ENCODE measurements at places on chromosomes 12 and 14.

DNA sequence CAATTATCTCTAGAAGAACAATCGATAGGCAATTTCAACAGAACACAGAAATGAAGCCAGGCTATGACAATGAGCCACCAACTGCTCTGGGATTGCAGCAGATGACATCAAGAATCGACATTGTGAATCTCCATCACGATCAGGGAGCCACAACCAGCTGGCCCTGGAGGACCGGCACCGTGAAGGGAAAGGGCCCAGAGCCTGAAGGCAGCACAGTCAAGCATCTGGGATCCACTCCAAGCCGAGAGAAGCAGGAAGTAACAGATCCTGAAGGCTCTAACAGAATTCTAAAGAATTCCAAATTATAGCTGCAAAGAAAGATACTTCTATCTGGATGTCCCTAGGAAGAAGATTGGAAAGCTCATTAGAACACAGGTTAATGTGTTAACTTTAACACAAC lies 61.0 kb downstream of the LRRC74A start:
- DNase-seq = no peak

GRCh38 chr12:27552886-27553560 lies 29.0 kb downstream of the PPFIBP1 start:
- DNase-seq = no peak

DNA sequence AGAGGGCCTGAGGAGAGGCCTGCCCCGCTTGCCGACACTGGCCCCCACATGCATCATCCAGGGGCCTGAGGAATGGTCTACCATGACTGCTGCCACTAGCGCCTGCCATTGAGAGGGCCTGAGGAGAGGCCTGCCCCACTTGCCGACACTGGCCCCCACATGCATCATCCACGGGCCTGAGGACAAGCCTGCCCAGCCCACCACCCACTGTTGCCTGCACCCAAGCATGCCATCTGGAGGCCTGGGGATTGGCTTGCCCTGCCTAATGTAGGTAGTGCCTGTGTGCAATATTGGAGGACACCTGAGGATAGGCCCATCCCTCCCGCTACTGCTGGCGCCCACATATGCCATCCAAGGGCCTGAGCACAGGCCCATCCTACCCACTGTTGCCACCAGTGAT lies 24.4 kb downstream of the CYP46A1 start:
- DNase-seq = no peak

GRCh38 chr12:8493084-8493483 lies 20.2 kb upstream of the CLEC4D start:
- DNase-seq = no peak

DNA sequence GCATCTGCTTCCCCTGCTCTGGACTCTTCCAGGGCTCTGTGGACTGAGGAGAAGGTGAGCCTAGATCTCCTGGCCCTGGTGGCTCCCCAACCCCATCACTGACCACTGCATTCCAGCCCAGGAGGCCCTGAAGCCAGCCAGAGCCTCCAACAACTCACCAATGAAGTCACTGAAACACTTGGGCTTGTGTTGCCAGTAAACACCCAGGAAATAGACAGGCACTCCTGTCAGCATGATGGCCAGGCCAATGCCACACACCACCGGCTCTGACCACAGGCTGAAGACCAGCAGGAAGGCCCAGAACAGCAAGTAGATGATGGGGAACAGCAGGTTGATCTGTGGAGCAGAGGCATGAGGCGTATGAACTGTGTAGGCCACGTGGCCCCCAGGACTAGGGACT lies 8.8 kb upstream of the CEBPE start:
- DNase-seq = no peak

- no peak for DNase-seq
Measured at GRCh38 chr12:95653771-95654546, 102.7 kb upstream of the USP44 start.

DNA sequence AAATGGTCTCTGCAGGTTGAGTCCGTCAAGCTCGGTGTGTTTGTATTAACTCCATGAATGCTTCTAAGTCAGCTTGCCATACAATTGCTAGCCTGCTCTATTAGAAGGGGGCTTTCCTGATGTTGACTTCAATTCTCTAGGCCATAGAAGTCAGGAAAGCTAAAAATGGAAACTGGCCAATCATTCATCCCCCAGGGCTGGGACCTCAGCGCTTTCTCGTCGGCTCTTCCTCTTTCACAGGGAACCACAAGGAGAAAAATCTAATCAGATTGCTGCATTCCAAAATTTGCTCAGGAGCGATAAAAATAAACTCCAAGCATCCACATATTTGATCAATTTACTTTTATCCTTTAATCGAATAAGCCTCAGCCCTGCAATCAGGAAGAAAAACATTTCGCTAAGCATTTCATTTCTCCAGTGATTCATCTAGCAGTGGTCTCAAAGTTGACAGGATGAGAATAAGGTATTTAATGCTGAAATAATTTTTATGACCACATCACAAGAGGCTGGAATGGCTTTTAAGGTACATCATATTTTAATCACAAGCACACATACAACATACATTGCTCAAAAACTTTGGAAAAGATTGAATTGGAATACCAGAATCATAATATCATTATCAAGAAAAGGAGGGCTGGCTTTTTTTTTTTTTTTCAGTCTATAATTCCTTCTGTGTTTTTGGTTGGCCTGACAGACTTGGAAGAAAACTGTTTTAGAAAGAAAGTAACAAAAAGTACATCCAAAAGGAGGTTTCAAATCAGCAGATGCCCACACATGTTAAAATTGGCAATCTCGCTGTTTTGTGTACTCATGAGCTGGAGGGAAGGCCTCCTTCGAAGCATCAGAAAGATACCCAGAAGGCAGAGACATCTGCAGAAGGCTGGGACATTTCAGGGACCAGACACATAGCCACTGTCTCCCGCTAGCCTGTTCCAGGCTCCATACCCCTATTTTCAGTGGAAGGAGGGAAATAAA lies 316.3 kb downstream of the NUAK1 start:
- no peak for DNase-seq

GRCh38 chr14:57818511-57818910 lies 47.4 kb downstream of the SLC35F4 start:
- DNase-seq = no peak

GRCh38 chr12:130826151-130826801 lies 12.8 kb downstream of the STX2 start:
- DNase-seq = no peak

DNA sequence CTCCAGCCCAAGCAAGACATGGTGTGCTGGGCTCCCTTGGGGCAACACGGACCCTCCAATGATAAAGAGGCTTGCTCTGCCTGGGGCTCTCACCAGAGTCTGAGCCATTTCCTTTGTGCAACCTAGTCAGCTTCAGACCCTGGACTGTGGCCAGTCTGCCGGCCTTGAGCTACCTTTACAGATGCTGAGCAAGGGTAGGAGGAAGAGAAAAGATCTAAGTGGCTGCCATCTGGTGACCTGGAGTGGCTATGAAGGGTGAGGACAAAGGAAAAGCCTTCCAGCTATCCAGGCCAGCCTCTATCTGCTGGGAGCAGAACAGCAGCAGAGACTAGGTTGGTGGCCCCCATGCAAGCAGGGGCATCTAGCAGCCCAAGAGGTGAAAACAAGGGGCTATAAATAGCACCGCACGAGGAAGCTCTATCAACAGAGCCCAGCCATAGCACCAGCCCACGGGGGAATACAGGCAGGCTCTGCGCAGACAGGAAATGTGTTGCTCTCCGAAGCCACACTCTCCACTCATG lies 230.1 kb downstream of the FOXN3 start:
- DNase-seq = no peak

- DNase-seq = no peak
Measured at GRCh38 chr12:45433441-45433868, 217.6 kb downstream of the ANO6 start.

DNA sequence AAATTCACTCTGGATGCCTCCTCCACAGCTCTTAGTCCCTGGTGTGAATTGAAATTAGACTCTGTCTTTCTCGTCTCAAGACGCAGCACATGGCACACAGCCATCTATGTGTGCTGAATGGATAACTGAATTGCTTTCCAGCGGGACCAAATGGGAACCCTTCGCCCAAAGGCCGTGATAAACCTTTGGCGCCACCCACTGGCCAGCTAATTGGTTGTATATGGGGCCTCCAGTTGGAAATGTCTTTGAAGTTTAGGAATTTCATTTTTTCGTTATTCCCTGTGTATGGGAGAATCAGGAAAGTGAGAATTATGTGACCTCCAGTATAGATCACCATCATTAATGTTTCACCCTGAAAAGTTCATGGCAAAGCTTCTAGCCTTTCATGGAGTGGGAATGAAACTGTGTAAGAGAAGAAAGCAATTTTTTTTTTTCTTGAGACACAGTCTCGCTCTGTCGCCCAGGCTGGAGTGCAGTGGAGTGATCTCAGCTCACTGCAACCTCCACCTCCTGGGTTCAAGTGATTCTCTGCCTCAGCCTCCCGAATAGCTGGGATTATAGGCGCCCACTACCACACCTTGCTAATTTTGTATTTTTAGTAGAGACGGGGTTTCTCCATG lies 9.8 kb upstream of the HSP90AA1 start:
- peak; percentile 70 for DNase-seq

GRCh38 chr12:54306925-54307741 lies 6.3 kb upstream of the NFE2 start:
- DNase-seq = no peak

GRCh38 chr12:104568935-104569334 lies 112.2 kb downstream of the CHST11 start:
- DNase-seq = no peak

DNA sequence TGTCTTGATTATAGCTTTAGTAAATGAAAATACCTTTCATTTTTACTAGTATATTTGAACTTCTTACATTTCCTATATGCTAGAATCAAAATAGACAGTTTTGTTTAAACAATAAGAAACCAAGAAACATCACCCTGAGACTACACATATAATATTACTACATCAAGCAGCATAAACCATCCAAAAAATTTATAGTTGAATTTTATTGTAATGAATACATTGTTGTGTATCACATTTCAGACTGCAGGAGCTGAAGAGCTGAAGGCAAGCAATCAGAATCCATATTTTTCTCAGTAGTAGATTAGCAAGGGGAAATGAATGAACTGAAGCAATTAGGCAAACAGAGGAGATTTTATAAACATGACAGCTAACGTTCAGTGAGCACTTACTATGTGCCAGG lies 379.2 kb downstream of the BTG1 start:
- no peak for DNase-seq

DNA sequence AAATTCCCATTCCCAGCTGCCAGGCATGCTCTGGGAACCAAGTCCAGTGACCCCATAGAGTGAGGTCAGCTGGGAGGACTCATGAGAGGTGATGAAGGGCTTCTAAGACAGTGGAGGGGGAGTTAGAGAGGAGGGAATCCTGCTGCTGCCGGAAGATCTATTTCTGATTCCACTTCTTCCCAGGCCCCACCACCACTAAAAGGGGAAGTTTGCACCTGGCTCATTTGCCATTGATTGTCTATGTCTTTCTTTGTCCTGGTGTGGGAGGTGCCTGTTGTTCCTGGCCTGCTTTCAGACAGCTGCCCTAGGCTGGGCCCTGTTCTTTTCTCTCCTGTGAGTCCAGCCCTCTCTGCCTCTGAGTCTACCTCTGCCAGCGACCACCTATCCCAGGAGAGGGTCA lies 3.0 kb upstream of the KRT6A start:
- no peak for DNase-seq

DNA sequence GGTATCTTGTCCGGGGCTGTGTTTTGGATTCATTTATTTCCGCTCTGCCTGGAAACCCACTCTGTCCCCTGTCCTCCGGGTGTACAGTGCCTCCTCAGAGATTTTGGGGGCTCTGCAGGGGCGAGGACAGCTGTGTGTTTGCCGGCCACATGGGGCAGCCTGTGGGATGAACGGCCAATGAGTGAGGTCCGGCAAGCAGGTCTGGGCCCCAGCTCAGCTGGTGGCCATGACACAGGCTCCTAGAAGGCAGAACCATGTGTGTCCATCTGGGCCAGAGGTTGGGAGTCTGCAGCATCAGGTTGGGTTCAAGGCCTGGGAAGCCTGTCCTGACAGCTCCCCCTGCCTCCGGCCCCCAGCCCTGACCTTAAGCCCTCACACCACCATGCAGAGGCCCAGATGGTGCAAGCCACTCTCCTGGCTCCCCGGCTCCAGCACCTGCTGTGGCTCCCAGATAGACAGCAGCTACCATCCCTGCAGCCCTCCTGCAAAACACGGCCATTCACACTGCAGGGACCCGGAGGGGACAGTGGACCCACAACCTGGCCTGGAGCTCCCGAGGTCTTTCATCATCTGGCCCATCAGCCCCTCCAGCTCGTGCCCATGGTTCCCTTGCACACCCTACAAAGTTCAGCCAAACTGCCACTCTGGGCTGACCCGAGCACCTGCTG lies 220.1 kb upstream of the C14orf180 start:
- DNase-seq = no peak

DNA sequence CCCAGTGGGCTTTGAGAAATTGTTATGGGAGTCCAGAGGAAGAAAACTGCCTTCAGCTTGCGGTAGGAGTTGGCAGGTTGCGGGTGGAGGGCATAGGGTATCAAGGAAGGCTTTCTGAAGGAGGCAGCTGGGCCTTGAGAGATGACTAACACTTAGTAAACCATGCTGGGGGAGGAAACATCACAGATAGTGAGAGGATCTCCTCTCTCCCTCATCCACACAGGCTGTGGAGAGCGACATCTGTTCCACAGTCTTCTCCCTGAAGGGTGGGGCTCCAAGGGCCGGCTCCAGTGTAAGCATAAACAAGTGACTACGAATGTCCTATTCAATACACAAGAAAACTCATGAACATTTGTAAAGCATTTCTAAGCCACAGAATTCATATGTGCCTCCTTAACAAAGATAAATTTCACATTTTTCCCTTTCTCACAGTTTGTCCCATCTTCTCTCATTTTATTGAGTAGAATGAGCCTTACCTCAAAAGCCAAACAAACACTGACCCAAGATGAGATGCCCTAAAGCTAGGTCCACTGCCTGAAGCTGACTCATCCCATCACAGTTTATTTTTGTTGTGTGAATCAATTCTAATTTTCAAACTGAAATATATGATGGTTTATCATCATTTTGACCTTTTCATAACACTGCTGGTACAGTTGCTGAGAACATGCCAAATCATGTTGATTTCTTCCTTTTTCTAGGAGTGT lies 227.9 kb downstream of the SLC25A21 start:
- DNase-seq = no peak

GRCh38 chr12:91347481-91348214 lies 165.0 kb upstream of the DCN start:
- DNase-seq = no peak

DNA sequence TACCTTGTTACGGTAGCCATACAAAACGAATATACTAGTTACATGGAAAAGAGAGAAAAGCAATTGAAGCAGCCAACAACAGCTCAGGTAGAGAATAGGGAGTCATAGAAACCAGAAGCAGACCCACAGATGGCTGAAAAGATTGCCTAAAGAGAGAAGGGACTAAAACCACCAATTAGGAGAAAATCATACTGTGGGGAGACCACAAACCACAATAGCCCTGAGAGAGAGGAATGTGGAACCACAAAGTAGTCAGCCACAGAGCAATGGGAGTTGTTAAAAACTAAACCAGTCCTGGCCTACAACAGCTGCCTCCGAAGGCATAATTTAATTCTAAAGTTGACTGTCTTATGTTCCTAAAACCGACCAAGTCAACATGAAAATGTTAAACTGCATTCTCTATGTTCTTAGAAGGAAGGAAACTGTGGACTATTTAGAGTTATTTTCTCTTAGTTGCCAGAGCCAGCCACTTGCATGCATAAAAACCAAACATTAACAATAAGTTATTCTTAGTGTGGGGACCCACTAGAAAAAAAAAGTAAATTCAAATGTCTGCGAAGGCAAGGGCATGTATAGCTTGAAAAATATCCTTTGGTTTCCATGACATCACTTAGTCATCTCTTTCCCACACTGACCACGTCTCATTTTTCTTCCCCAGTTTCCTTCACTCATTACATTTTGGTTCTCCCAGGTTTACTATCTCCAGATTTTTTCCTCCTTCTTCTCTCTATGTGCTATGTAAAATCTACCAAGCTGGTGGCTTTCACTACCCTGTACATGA lies 398.1 kb downstream of the NOVA1 start:
- no peak for DNase-seq

- DNase-seq = peak; percentile 72
Measured at GRCh38 chr14:42224053-42224888, 617.6 kb downstream of the LRFN5 start.
